Activated effector memory CD4-positive, alpha-beta T cell treated with anti-CD3 and anti-CD28 coated beads, Interleukin-2, amount 50 U/mL, for 16 hours (primary cell): ENCODE measurements at places on chromosomes 7 and 10.

GRCh38 chr7:129169171-129169671, 19.2 kb upstream of the SMO start:
- DNase-seq: peak; percentile 72

DNA sequence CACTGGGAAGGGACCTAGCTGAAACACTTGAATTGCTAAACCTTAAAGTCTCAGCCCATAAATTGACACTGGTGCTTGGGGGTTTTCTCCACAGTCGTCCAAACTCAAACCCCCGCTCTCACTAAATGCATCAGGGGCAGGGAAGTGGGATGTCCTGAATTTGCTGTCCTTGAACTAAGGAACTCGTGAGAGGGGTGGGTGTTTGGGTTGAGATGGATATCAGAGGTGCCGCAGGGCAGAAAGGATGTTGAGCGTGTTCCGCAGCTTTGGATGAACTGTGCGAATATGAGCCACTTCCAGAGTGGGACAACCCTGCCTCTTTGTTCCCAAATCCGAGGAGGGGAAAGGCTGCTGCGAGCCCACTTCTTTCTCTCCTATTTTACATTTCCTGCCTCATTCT, 90.3 kb upstream of the LYZL2 start:
- no peak for DNase-seq

DNA sequence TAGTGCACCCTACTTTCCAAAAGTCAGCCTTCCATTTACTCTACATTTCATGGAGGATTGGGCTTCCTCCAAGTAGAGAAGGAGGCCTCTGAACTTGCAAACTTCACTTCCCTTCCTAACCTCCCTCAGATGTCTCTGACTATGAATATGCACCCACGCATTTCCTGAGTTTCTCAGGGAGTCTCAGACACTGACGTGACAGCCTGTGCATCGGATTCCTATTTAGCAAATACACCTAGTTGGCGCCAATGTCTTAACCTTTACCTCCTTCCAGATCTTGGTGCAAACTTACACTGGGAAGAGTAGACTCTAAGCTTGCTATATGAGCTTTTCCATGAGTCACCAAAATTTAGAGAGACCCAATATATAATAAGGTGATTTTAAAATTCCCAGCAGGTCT, 920.1 kb upstream of the AUTS2 start:
- DNase-seq: no peak

DNA sequence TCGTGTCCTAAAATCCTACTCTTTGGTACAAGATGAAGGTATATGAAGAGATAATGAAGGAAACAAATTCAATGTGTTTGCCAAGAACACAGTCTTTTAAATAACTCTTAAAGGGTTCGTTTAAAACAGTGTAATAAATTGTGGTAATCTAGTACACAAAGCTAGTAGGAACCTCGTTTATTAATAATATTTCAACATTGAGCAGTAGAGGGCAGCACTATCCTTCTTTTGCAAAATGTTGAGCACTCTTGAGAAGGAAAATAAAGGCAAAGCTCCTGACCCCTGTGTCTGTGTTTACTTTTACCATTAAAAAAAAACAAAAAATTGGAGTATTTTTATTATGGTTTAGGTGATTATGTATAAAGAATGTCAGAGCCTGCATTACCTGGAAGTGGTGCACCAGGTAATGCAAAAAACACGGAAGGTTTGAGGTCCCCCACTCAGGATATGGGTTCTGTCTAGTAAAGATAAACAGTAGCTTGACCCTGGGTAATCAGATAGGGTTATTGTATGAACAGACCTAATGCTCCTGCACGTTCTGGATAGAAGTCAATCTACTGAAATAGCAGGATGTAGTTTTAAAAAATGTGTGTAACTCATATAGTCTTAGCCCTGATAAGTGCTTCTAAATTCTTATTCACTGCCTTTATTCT, 5.7 kb upstream of the GOT1 start:
- no peak for DNase-seq

- DNase-seq: no peak
Measured at GRCh38 chr10:124205432-124205831, 112.0 kb upstream of the CHST15 start.

GRCh38 chr10:125225051-125225450, 64.7 kb upstream of the CTBP2 start:
- DNase-seq: no peak

GRCh38 chr10:72044417-72045041, 43.8 kb downstream of the SPOCK2 start:
- DNase-seq: no peak

- DNase-seq: no peak
Measured at GRCh38 chr7:40680657-40681056, 545.9 kb downstream of the SUGCT start.

- DNase-seq: no peak
Measured at GRCh38 chr10:71995449-71995848, 31.3 kb downstream of the CHST3 start.

- no peak for DNase-seq
Measured at GRCh38 chr7:977326-978048, 2.1 kb upstream of the COX19 start.

DNA sequence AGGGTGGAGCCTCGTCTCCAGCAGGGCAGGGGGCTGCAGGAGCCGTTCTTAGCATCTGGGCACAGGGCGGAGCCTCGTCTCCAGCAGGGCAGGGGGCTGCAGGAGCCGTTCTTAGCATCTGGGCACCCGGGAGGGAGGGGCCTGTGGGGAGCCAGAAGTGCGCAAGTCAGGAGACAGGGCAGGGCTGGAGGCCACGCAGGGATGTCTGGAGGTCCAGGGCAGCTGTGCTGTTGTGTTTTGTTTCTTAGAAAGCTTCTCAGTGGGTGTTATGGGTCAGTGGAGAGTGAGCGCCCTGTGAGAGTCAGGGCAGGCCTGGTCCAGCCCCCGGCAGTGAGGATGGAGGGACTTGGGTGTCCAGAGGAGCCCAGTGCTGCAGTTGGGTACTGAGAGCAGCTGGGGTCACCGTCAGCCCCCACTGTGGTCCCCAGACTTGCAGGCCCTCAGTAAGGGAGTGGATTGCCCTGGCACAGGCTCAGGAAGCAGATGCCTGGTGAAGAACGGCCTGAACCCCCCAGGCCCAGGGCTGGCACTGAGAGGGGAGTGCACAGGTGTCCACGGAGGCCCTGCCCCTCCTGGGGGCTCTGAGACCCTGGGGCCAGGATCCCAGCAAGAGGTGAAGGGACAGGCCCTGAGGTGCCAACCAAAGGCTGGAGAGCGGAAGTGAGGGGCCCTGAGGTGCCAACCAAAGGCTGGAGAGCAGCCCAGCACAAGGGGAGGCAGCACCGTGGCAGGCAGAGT, 29.8 kb downstream of the FAM20C start:
- no peak for DNase-seq

- DNase-seq: no peak
Measured at GRCh38 chr10:95475827-95476468, 85.2 kb downstream of the SORBS1 start.

- DNase-seq: peak; percentile 67
Measured at GRCh38 chr10:14758994-14759664, 15.6 kb downstream of the FAM107B start.

GRCh38 chr7:108246227-108246837, 116.2 kb upstream of the LAMB4 start:
- DNase-seq: no peak

GRCh38 chr7:124996778-124997177, 67.2 kb upstream of the POT1 start:
- no peak for DNase-seq

DNA sequence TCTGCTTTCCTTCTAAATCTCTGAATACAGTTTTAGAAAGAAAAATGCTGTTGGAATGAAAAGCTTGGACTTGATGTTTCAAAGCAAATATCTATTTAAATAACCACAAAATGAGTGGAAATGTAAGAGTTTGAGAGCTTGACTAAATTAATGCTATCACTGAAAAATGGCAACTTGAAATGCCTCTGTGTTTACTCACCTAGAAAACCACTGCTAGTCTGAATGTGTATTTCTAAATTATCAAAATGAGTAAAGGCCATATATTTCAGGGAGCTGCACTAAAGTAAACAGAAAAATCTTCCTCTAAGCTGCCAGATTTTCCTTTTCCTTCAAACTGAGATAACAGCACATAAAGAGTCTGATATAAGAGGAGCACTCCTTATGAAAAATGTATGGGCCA, 87.9 kb downstream of the DPY19L1 start:
- no peak for DNase-seq

DNA sequence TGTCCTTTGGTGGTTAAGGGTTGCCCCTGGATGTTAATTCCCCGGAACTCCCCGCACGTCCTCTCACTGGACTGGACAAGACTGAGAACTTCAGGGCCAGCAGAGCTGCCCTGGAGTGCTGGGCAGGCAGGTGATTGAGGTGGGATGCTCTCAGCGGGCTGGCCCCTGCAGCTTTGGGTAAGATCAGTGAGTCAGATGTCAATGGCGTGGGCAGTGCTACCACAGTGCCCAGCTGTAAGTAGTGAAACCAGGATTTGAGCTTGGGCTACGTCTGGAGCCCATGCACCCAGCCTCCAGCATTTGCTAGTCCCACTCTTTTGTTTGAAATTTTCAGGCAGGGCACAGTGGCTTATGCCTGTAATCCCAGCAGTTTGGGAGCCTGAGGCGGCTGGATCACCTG, 6.7 kb upstream of the SEPHS1 start:
- DNase-seq: no peak

DNA sequence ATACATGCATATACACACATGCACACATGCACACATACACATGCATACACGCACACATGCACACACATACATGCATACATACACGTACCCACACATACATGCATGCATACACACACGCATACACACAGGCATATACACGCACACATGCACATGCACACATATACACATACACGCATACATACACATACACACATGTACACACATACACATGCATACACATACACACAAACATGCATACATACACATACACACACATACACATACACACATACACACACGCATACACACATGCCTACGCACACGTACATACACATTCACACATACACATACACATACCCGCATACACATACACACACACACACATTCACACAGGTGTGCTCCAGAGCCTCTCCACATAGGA, 81.0 kb upstream of the KMT2E start:
- no peak for DNase-seq

GRCh38 chr7:43888993-43889945, 17.1 kb downstream of the URGCP start:
- no peak for DNase-seq

DNA sequence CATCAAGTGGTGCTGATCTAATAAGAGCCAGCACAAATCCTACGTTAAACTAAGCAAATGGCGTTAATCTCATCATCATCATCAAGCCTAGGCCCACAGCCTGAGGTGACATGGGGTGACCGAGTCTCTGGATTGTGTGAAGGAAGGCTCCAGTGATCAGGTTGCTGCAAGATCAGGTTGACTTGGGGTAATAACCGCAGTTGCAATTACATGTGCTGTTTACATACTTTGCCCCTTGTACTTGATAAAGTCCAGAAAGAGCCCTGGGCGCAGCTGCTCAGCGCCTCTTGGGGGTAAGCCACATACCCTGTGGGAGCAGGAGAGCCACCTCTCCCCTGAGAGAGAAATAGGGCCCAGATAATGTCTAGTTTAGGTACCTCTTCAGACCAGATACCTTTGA, 228.1 kb downstream of the WDR11 start:
- no peak for DNase-seq

- DNase-seq: no peak
Measured at GRCh38 chr10:79092292-79092896, 23.6 kb downstream of the ZMIZ1 start.

- no peak for DNase-seq
Measured at GRCh38 chr10:52455098-52455497, 141.0 kb downstream of the DKK1 start.

- no peak for DNase-seq
Measured at GRCh38 chr10:51804866-51805265, 105.5 kb upstream of the CSTF2T start.

GRCh38 chr10:120606051-120606764, 149.2 kb downstream of the PLPP4 start:
- no peak for DNase-seq

GRCh38 chr7:42227936-42228591, 8.9 kb downstream of the GLI3 start:
- DNase-seq: no peak

DNA sequence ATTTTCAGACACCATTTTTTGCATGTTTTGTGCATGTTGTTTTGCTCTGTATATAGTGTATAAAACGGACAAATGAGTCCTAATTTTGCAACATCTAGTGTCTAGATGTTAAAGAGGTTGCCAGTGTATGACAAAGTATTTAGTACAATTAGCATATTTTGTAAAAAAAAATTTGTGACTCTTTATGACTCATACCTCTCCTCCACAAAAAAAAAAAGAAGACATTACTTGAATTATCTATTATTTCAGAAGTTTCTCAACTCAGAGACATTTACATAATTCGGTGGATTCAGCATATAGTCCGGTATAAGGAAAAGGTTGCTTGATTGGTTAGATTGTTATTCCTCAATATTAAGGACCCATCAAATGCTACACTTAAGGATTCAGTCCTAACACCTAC, 26.0 kb downstream of the NUP42 start:
- no peak for DNase-seq

- no peak for DNase-seq
Measured at GRCh38 chr7:19775578-19775977, 2.2 kb upstream of the TMEM196 start.

DNA sequence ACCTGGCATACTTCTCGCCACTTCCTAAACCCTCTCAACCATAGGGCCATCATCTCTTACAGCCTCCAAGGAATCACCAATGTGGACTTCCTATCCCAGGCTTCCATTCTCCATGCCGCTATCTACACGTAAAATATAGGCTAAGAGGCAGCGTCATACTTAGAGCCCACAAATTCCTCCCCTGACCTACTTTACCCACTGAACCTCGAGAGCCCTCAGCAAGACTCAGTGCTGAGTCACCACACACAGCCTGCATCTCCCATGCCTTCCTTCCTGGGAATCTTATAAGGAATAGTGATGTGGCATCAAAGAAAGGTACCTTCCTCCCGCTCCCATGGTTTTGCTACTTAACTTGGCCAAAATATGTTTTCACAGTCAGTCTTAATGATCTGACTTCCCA, 435.6 kb upstream of the NFE2L3 start:
- no peak for DNase-seq

DNA sequence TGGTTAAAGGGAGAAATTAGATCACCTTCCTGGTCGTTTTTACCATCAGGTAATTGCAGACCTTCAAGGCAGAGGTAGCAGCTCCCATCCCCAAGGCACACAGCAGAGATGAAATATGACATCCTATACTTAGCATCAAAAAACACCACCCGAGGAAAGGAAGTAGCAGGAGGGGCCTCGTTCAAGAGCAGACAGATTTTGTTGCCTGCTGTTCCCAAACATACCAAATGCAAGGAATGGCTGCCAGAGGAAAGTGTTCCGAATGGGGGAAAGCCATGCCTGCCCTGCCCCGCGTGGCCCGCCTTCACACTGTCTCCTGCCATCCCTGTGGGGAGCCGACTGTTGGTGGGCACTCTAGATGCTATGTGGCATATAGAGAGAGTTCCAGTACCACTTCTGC, 18.0 kb downstream of the FKBP6 start:
- no peak for DNase-seq
